Right cardiac atrium (tissue), 5 donors: ENCODE measurements at places on chromosomes 1 and 21. TPM values are rescaled to one million over a fixed set of nuclear protein-coding genes. Genes with fewer than 3 reads are reported as not detected.
A peak's percentile ranks its signal among the peaks of the same experiment; 100 is the strongest.

MX2 gene
- 6.2 TPM for polyA plus RNA-seq

- peak; percentile 81 for DNase-seq
These were observed 1.0 kb downstream of the PLEKHG5 start for GRCh38 chr1:6490181-6491080.

- DNase-seq = no peak
These were observed 28.4 kb downstream of the TRIM33 start for GRCh38 chr1:114482585-114482984.

- DNase-seq = peak; percentile 55
These were observed 735 bp upstream of the BRINP3 start for GRCh38 chr1:190478149-190479049.

- peak; percentile 59 for DNase-seq
These were observed 4.1 kb upstream of the TFAP2E start for GRCh38 chr1:35568975-35569395.

GRCh38 chr1:172616195-172616594 is 42.7 kb upstream of the FASLG start:
- DNase-seq = no peak
